ENCODE measurements at places on chromosomes 5 and 9.

DNA sequence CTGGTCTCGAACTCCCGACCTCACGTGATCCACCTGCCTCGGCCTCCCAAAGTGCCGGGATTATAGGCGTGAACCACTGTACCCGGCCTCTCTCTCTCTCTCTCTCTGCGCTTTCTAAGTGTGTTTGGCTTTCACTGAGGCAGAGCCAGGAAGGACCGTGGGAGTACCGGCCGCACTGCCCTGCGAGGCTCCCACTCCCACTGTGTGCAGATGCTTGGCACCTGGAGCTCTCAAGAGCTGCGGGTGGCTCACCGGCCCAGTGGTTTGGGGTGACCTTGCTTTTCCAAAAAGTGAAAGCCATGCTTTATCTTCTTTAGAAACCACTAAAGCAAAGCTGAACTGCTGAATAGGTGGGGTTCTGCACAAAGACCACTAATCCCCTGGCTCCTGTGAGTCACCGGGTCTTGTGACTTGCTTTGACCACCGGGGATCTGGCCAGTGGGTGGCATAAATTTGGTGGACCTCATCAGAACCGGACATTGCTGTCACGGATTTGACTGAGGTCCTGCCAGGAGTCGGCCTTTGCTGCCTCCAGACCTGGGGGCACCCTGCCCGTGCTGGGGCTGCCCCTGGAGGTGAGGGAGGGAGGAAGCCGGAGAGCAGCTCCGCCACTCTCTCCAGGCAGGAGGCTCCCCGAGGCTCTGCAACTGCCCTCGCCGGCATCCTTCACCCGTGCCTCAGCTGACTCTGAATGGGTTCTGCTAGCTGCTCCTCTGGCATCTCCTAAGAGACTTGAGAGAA, 228.9 kb downstream of the FANCC start:
- no peak for DNase-seq

- no peak for DNase-seq
Observed at GRCh38 chr5:1909346-1909985, 26.7 kb upstream of the IRX4 start.

DNA sequence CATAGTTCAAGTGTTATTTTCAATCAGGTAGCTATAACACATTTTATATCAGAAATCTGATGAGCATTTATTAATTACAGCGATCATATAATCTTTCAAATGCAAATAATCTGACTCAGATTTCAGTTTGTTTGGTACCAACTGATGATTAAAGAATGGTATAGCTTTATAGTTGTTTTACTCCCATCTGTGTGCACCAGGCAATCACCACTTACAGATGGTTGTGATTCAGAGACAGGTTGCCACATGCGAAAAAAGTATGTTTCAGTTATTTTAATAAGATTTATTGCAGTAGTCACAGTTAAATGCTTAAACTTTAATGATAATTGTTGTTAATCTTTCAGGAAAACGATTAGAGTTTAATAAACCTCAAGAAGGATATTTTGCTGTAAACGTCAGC, 155.1 kb upstream of the ARRDC3 start:
- DNase-seq = no peak

GRCh38 chr9:98763986-98764745, 32.2 kb downstream of the ANKS6 start:
- no peak for DNase-seq

GRCh38 chr5:119402555-119402954, 46.7 kb downstream of the TNFAIP8 start:
- no peak for DNase-seq
